NCI-H1092 (cell line): ENCODE measurements at places on chromosomes 4 and X.

GRCh38 chr4:3010998-3011397 lies 47.6 kb downstream of the GRK4 start:
- DNase-seq, result no peak

GRCh38 chrX:138026211-138026610 lies 460.3 kb downstream of the ZIC3 start:
- peak; percentile 6 for DNase-seq

DNA sequence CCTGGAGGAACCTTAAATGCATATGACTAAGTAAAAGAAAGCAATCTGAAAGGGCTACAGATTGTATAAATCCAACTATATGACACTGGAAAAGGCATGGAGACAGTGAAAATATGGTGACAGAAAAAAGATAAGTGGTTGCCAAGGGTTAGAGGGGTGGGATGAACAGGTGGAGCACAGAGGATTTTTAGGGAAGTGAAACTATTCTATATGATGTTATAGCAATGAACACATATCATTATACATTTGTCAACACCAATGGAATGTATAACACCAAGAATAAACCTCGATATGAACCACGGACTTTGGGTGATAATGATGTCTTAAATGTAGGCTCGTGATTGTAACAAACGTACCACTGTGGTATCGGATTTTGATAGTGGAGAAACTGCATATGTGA lies 40.7 kb downstream of the NPY5R start:
- DNase-seq, result no peak

- no peak for DNase-seq
Measured at GRCh38 chr4:185874516-185875230, 62.7 kb upstream of the SORBS2 start.

- no peak for DNase-seq
Measured at GRCh38 chrX:123340696-123341095, 156.6 kb downstream of the GRIA3 start.

- DNase-seq, result peak; percentile 24
Measured at GRCh38 chr4:17544205-17544604, 29.2 kb downstream of the CLRN2 start.

GRCh38 chrX:17549107-17549651 lies 174.2 kb downstream of the NHS start:
- DNase-seq, result peak; percentile 35

GRCh38 chrX:130909469-130910136 lies 6.6 kb upstream of the ENOX2 start:
- DNase-seq, result no peak

GRCh38 chr4:60923075-60923474 lies 277.1 kb upstream of the ADGRL3 start:
- DNase-seq, result no peak

DNA sequence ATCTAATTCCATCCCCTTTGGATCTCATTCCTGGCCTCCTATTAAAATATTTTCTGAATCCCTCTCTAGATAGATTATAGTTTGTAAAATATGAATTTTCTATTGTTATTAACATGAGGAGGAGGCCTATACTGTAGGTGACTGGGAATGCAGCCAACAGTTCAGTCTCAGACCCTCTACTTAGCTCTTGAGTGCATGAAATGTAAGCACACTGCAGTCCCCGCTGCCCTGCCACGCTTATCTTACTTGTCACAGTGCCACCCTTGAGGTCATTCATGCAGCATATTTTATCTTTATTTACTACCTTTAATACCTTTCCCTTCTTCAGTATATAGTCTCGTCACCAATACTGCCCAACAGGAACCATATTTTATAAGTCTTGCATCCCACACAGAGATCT lies 151.0 kb downstream of the CAMK2D start:
- no peak for DNase-seq

DNA sequence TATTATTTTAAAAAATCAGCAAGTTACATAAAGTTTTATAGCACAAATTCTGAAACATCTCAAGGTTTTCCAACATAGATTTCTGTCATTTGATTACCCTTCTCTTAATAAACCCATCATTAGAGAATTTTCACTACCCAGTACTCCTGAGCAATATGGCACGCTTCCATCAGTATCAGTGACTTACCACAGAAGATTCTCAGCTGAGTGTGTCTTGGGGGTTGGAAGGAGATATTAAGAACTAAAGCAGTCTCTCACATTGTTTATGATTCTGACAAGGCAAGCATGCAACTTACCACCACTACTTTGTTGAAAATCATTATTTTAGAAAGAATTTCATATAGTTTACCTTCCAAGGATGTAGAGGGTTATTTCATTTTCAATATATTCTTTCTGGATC lies 67.7 kb downstream of the INPP4B start:
- no peak for DNase-seq

GRCh38 chr4:186105647-186106321 lies 1.3 kb downstream of the FAM149A start:
- no peak for DNase-seq

GRCh38 chr4:53315300-53315699 lies 50.6 kb downstream of the SCFD2 start:
- no peak for DNase-seq

- no peak for DNase-seq
Measured at GRCh38 chr4:151604238-151604637, 156.6 kb downstream of the GATB start.

DNA sequence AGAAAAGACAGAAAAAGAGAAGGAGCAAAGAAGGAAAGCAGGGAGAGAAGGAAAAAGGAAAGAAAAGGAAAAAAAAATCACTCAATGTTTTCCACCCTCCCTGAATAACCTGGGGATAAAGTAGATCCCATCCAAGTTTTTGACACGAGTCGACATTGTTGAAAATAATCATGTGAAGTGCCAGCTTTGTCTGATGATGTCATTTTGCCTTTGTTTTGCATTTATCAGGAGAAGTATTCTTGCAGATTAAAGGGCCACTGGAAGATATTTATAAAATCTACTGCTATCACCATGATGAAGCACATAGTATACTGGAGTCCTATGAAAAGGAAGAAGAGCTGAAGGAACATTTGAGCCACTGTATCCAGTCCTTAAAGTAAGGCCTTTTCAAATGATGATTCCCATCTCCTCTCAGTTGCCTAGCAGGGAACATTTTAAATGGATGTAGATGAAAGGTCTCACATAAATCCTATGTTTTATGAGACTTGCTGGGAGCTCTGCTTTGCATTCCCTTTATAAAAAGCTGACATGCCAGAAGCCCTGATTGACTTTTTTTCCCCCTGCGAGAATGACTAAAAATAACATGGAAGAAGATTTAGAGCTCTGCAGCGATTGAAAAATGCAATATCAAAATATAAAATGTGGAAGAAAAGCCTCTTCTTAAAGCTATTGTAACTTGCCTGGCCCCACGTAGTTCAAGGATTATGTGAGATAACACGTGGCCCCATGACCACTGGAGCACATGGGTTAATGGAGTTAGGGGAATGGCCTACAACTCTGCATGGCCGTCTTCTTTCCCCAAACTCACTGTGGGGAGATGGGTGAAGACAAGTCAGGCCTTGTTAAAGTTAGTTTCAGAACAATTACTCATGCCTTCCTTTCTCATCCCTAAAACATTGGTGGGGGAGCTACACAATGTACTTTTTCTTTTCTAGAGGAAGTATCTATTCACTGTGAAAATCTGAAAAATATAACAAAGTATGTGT lies 77.5 kb downstream of the INTS12 start:
- no peak for DNase-seq

DNA sequence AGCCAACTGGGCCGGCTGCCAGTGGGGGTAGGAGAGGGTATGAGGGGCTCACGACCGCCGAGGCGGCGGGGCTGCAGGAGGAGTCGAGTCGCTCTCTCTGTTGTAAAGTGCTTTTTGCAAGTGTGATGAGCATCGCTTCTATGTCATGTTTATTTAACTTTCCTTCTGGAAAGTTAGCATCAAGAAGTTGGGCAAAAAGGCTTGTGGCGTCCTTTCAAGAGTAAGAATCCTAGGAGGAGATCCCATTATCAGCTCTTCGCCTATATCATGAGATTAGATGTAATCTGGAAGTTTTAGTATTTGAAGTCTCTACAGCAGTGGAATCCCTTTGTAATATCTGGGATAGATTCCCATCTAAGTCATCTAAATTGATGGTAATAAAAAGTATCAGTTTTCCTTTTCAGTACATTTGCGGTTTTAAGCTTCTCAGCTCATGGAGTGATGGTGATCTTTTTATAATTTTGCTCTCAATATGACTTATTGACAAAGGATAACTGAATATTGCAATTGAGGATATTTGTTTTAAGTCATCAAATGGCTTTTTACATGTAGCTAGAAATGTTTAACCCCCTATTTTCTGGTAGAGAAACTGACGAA lies 1.7 kb downstream of the GALNT7 start:
- peak; percentile 40 for DNase-seq

GRCh38 chr4:20393486-20394100 lies 141.9 kb downstream of the SLIT2 start:
- DNase-seq, result no peak

DNA sequence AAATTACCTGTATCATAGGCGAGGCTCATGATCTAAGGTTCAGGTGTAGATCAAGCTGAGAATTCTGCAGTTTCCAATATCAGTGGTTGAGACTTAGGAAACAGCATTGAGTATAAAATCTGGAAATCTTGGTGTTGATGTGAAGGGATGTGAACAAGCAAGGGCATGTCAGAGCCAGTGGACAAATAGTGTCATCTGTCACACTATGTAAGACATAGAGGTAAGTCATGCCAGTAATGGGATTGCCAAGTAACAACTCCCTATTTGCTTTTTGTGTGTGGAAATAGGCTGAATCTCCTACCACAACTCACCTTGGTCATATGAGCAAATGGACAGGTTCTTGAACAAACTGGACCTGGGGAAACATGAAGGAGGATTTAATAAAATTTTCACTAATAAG lies 334.5 kb upstream of the EMCN start:
- no peak for DNase-seq

DNA sequence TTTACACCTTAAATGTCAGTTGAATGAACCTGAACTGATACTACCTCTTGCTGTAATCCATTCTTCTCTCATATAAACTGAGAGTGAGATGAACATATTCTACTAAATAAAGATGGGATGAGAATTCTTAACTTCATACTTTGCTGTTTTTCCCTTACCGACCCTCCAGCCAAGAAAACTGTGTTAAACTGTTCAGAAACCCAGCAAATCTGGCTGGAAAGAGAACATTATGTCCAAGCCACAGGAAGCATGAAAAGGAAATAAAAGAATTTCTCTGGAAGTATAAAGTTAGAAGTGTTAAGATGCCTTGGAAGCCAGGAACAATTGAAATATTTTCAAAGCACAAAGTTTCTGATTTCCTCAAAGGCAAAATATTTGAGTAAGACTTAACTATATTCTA lies 22.9 kb downstream of the NPY1R start:
- no peak for DNase-seq

GRCh38 chrX:10041383-10041782 lies 74.2 kb downstream of the CLDN34 start:
- DNase-seq, result no peak

DNA sequence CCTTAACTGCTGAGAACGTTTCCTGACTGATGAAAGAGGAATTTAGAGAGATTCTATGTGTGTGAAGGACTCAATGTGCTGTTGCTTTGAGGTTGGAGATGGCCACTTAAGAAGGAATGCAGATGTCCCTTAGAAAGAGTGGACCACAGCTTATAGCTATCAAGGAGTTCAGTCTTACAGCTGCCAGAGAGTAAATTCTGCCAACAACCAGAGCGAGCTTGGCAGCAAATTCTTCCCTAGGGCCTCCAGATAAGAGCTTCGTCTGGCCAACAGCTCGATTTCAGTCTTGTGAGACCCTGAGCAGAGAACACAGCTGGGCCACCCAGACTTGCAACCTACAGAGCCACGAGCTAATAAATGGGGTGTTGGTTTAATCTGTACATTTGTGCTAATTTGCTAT lies 21.8 kb downstream of the MID1 start:
- no peak for DNase-seq

GRCh38 chr4:159433337-159433736 lies 330.5 kb downstream of the RAPGEF2 start:
- DNase-seq, result no peak

- DNase-seq, result no peak
Measured at GRCh38 chr4:182085051-182085480, 158.1 kb upstream of the TENM3 start.

GRCh38 chrX:141175786-141176185 lies 1.1 kb downstream of the LDOC1 start:
- DNase-seq, result no peak

GRCh38 chr4:77818602-77819403 lies at the start of gene CNOT6L:
Gene CNOT6L, minus strand, starts transcription at chr4:77819368. Its CDS starts 60 bp downstream, at chr4:77819308.
- peak; percentile 46 for DNase-seq

DNA sequence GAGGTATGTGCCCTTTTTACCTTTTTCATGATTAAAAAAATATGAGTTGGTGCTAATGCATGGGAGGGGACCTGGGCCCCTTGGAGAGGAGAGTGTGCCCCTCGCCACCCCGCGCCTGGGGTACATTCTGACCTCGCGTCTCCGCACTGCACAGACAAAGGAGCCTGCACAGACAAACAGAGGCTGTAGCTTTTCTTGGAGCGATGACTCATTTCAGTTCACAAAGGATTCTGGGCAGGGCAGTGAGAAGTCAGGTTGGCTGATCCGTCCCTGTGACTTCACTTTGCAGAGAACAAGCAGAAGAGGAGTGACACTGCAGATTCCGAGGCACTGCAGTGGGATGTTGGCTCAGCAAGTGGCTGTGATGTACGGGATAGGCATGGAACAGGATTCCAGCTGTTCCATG lies 82.9 kb downstream of the STOX2 start:
- no peak for DNase-seq

GRCh38 chrX:132119283-132119682 lies 8.5 kb downstream of the FRMD7 start:
- DNase-seq, result no peak

GRCh38 chrX:115459883-115460880 lies 100.8 kb upstream of the PLS3 start:
- no peak for DNase-seq

DNA sequence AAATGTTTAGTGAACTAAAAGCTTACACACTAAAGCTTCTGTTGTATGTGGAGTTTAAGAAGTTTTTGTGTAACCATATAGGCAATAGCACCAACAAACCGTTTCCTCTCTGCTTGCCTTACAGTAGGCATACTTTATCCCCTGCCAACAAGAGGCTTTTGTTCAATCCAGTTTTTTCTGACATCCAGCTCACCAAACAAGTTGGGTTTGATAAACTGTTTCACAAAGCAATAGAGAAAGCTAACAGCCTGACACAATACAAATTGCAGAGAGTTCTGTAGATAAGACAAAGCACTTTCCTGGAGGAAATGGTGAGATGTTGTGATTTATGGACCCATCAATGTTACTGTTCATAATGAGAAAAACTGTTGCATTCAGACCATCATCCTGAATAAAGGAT lies 53.8 kb downstream of the PACRGL start:
- DNase-seq, result no peak

GRCh38 chrX:721354-721753 lies 90.8 kb downstream of the SHOX start:
- no peak for DNase-seq
